Endothelial cell of umbilical vein (primary cell): ENCODE measurements at places on chromosomes 6 and 20. TPM values are rescaled to one million over a fixed set of nuclear protein-coding genes. Genes with fewer than 3 reads are reported as not detected.
A peak's percentile ranks its signal among the peaks of the same experiment; 100 is the strongest.

- H3K27ac ChIP-seq: no peak overlapping the region
- no peak overlapping the region for H3K4me3 ChIP-seq
- peaks cover 18% of the 10 kb centered on the region for H3K4me1 ChIP-seq
- no peaks in the 10 kb centered on the region for H3K36me3 ChIP-seq
Observed at GRCh38 chr6:37141281-37142049, 28.5 kb upstream of the PIM1 start.

- H3K4me3 ChIP-seq: no peak overlapping the region
- no peak overlapping the region for H3K27ac ChIP-seq
- no peaks in the 10 kb centered on the region for H3K36me3 ChIP-seq
- peaks cover 12% of the 10 kb centered on the region for H3K4me1 ChIP-seq
- DNase-seq: no peak
Observed at GRCh38 chr6:3557336-3557735, 100.5 kb upstream of the SLC22A23 start.

GRCh38 chr6:26021001-26021349 lies 58.4 kb downstream of the TRIM38 start:
- H3K4me1 ChIP-seq: peaks cover 30% of the 10 kb centered on the region
- peak overlapping the region; percentile 2 for H3K4me3 ChIP-seq
- no peak for DNase-seq
- H3K36me3 ChIP-seq: no peaks in the 10 kb centered on the region

GRCh38 chr6:16722630-16723029 lies 38.6 kb downstream of the ATXN1 start:
- no peaks in the 10 kb centered on the region for H3K36me3 ChIP-seq
- H3K27me3 ChIP-seq: no peaks in the 10 kb centered on the region
- peak; percentile 56 for DNase-seq
- no peak overlapping the region for H3K4me3 ChIP-seq
- H3K27ac ChIP-seq: peak overlapping the region; percentile 22

GRCh38 chr6:117167520-117168271 lies 97.7 kb upstream of the VGLL2 start:
- DNase-seq: no peak
- no peak overlapping the region for H3K4me3 ChIP-seq
- H3K27ac ChIP-seq: no peak overlapping the region
- H3K27me3 ChIP-seq: no peaks in the 10 kb centered on the region

PHACTR1 gene
- 19.4 and 23.2 TPM in 2 replicates for total RNA-seq

DNA sequence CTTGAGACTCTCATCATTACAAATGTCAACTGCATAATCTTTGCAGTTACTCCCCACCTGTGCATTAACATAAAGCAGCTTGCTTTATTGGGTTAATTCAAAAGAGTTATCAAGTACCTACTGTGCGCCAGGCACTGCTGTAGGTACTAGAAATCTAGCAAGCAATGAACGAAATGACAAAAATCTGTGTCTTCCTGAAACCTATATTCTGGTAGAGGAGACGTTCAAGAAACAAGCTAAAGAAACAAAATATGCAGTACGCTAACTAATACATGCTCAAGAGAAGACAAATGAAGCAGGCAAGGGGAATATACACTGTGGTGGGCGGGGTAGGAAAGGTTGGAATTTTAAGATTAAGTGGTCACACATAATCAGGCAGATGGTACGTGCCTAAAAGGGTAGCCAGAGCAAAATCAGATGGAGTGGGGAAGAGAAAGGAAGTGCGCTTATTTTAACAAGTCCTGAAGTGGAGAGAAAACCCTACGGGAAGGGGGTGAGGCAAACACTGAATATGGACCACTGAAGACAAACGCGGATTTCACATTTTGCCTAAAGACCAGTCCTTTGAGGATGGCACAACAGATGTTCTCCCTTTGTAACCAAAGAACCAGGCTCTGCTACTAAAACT lies 1.2 kb downstream of the ELOVL2 start:
- DNase-seq: no peak
- H3K27ac ChIP-seq: no peak overlapping the region
- H3K36me3 ChIP-seq: no peaks in the 10 kb centered on the region
- peaks cover 81% of the 10 kb centered on the region for H3K27me3 ChIP-seq

- no peaks in the 10 kb centered on the region for H3K27me3 ChIP-seq
- peaks cover 3% of the 10 kb centered on the region for H3K4me1 ChIP-seq
- H3K4me3 ChIP-seq: no peak overlapping the region
- peak; percentile 70 for DNase-seq
Observed at GRCh38 chr6:75230484-75231325, 12.9 kb downstream of the COX7A2 start.

TCP11 gene
- total RNA-seq: not detected in 2 replicates

- peak; percentile 35 for DNase-seq
- no peaks in the 10 kb centered on the region for H3K36me3 ChIP-seq
- no peaks in the 10 kb centered on the region for H3K27me3 ChIP-seq
- H3K4me3 ChIP-seq: no peak overlapping the region
- H3K27ac ChIP-seq: no peak overlapping the region
Observed at GRCh38 chr6:16391451-16391912, 153.1 kb downstream of the GMPR start.

TOX2 gene
- total RNA-seq: 18.6 and 25.7 TPM in 2 replicates

NAPB gene
- 8.1 and 10.1 TPM in 2 replicates for total RNA-seq

- H3K4me1 ChIP-seq: no peaks in the 10 kb centered on the region
- peaks cover 11% of the 10 kb centered on the region for H3K36me3 ChIP-seq
- no peak for DNase-seq
- H3K4me3 ChIP-seq: no peak overlapping the region
- no peaks in the 10 kb centered on the region for H3K27me3 ChIP-seq
Observed at GRCh38 chr20:63556873-63557478, 3.0 kb downstream of the FNDC11 start.

- no peak overlapping the region for H3K4me3 ChIP-seq
- H3K27ac ChIP-seq: no peak overlapping the region
- no peaks in the 10 kb centered on the region for H3K27me3 ChIP-seq
- H3K4me1 ChIP-seq: no peaks in the 10 kb centered on the region
Observed at GRCh38 chr20:45944151-45944964, 9.9 kb downstream of the PCIF1 start.

GRCh38 chr6:13006578-13007300 lies 290.2 kb downstream of the PHACTR1 start:
- no peaks in the 10 kb centered on the region for H3K4me1 ChIP-seq
- H3K27ac ChIP-seq: no peak overlapping the region
- no peaks in the 10 kb centered on the region for H3K27me3 ChIP-seq

GRCh38 chr6:147176795-147177194 lies 27.4 kb upstream of the STXBP5 start:
- no peak overlapping the region for H3K27ac ChIP-seq
- DNase-seq: no peak
- H3K27me3 ChIP-seq: no peaks in the 10 kb centered on the region
- H3K36me3 ChIP-seq: no peaks in the 10 kb centered on the region

OVOL2 gene
- total RNA-seq: not detected in 2 replicates

DNAH8 gene
- total RNA-seq: 0.29 and 0.97 TPM in 2 replicates

DNA sequence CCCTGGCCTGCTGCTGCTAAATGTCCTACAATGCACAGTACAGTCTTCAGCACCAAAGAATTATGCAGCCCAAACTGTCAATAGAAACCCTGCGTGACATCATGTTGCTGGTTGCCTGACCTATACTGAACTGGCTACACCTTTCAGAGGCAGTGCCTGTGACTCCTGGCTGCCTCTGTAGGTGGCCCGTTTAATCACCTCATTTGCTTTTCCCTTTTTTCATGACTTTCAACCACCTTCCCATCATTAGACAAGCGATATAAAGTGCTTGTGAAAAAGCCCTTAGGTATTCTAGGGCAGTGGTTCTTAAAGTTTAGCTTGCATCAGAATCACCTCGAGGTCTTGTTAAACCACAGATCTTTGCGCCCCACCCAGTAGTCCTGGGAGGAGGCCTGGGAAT lies 33.0 kb upstream of the RIPOR2 start:
- H3K27ac ChIP-seq: no peak overlapping the region
- no peaks in the 10 kb centered on the region for H3K4me1 ChIP-seq
- no peak overlapping the region for H3K4me3 ChIP-seq
- H3K27me3 ChIP-seq: no peaks in the 10 kb centered on the region
- no peak for DNase-seq
- no peaks in the 10 kb centered on the region for H3K36me3 ChIP-seq

GRCh38 chr20:3753098-3753497 lies 14.5 kb downstream of the ADISSP start:
- no peak overlapping the region for H3K4me3 ChIP-seq
- no peaks in the 10 kb centered on the region for H3K27me3 ChIP-seq
- no peak overlapping the region for H3K27ac ChIP-seq

GRCh38 chr6:85115876-85116275 lies 334.0 kb upstream of the NT5E start:
- DNase-seq: no peak
- no peak overlapping the region for H3K4me3 ChIP-seq
- no peaks in the 10 kb centered on the region for H3K27me3 ChIP-seq
- H3K36me3 ChIP-seq: no peaks in the 10 kb centered on the region

DCDC2 gene
- total RNA-seq: not detected in 2 replicates
